Upper lobe of left lung (tissue), 6 donors: ENCODE measurements at places on chromosomes 4 and X.

DNA sequence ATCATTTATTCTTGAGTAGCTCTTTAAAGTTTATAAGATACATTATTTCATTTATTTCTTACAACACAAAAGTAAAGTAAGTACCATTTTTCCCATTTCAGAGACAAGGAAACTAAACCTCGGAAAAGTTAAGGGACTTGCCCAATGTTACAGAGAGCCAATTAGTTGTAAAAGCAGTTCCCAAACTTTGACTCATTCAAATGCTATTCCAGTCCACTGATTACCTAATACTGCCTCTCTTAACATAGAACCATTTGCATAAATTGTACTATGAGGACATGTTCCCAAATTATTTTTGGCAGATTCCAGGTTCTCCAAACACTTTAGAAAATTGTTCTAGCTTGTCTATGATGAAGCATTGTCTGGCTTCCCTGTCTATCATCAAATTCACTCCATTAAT lies 45.6 kb upstream of the GRIA3 start:
- no peak for DNase-seq

DNA sequence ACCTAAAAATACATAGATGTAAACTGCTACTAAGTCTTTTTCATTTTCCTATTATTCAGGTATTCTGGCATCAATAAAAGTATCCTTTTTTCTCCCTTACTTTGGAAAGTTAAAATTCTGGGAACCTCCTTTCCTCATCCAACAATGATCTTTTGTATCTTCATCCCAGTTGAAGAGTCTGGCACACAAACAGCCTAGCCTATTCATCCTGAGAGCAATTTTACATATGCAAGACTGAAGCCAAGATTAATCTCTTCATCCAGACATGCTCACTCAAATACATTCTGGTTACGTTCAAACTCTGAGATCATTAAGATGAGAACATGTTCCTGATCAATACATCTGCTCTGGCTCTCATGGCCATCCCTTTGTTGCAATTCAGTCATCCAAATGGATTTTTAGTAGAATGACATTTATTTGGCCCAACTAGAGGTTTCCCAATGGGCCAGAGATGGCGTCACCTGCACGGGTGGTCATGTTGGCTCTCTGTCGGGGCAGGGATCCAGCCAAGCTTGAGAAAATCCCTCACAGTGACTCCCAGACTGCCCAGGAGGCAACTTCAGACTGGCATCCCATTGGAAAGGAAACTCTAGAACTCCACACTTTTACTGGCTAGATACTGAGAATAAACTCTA lies 135.3 kb upstream of the VCX2 start:
- no peak for DNase-seq

DNA sequence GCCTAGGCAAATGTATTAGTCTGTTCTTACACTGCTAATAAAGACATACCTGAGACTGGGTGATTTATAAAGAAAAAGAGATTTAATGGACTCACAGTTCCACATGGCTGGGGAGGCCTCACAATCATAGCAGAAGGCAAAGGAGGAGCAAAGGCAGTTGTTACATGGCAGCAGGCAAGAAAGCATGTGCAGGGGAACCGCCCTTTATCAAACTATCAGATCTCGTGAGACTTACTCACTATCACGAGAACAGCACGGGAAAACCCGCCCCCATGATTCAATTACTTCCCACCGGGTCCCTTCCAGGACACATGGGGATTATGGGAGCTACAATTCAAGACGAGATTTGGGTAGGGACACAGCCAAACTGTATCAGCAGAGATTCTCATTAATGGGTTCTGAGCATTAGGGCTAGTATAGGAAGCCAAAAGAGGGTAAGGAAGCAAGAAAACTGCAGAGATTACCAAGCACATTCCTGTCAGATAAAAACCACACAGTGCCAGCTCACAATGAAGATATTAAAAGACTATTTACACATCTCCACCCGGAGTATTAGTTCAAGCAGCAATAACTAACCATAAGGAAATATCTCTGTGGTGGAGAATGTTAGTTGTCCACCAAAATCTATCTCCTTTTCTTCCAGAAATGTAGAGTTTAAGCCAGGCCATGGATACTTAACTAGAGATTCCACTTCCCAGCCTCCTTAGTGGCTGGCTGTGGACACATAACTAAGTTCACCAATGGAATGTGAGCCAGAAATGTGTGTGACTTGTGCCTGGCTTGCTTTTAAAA lies 61.2 kb upstream of the HOPX start:
- DNase-seq = no peak

DNA sequence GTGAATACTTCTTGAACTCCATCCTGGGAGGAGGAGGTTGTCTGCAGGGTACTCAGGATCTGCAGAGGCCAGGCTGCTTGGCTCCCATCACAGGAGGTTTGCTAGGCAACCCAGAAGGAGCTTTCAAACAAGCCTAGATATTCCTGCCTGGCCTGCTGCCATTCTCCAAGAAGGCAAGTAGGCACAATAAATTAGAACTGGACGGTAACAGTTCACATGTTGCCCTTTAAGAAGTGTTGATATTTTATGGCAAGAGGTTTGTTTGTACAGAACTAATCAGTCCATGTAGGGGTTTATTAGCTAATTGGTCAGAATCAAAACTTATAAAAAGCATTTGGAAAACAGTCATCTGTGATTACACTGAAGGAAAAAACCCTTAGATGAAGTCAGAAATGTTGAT lies 39.3 kb downstream of the SYNPO2 start:
- no peak for DNase-seq

GRCh38 chrX:34275699-34276098 lies 143.6 kb upstream of the FAM47A start:
- no peak for DNase-seq

DNA sequence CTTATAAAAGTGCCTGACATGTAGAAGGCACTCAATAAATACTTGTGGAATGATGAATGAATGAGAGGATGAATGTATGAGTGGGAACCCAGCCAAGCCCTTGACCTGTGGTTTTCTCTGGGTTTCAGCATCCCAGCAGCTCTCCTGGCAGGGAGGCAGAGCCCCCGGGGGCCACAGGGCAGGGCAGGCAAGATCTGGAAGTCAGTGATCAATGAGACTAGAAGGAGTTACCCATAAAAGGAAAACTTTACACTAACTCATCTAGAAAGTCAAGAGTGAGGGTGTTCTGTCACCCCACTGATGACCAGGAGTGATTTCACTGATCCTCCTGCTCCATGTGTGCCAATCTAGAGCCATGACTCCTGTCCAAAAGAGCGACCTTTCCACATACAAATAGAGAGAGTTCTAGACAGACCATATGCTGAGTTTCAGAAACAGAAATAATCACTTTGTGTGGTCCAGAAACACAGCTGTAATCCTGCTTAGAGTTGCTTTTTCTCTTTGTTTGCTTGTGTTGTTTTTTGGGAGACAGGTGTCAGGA lies 37.4 kb downstream of the MGARP start:
- DNase-seq = no peak

DNA sequence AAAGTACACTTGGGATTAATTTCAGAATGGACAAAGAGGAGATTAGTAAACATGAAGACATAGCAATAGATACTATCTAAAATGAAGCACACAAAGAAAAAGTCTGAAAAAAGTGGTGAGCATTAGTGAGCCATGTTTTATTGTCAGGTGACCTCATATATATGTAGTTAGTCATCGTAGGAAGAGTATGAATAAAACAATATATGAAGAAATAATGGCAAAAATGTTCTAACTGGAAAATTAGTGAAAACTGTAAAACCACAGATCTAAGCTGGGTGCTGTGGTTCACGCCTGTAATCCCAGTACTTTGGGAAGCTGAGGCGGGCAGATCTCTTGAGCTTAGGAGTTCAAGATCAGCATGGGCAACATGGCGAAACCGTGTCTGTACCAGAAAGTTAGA lies 67.9 kb downstream of the RBPJ start:
- DNase-seq = no peak

DNA sequence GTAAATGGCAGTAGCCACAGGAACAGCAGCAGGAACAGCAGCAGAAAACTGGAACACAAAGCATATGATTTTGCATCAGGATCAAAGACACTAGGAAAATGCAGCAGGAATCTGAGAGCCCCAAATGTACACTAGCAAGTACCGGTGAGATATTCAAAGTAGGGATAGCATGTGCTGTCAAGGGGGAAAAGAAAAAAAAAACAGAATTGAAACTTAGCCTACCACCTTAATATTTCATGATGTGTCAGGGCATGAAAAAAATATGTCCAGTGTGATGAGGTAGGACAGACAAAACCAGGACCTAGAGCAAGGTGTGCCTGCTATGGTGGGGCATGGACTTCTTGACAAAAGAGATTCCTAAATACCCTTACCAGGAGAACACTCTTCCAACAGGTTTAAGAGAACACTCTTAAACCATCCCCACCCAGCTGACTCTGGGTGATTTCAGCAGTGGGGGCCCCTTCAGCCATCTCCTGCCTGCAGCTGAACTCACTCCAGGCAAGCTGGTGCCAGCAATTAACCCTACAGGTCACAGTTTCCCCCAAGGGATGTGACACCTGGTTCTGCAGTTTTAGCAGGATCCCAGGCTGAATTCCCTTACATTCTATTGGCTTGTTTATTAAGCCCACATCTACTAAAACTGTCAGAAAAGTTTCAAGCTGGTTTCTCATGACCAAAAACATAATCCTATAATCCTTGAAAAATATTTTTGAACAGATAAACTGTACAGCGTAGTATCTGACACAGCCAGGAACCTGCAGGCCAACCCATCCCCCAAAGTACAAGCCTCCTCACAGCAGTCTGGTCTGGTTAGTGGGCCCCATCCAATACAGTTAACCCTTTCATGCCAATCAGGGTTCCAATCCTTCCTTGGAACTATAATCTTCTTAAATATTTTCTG lies 62.9 kb upstream of the FMR1 start:
- DNase-seq = no peak

- DNase-seq = no peak
Measured at GRCh38 chrX:617891-618290, 12.7 kb upstream of the SHOX start.

DNA sequence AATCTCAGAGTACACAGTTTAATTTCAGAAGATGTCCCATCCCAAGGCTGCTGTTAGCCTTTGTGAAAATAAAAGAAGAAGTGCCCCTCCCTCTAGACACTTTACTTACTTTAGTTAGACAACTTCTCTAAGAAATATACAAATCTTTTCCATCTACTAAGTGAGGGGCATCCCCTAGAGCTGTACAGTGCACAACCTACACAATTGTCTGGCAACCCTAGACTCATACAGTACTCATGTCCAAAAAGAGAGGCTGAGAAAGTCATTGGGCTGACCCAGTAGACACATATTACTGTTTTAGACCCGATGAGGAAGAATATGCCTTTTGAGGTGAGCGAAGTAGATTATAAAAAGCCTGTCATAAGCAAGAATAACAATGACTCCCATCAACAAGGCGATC lies 297.6 kb downstream of the IDS start:
- no peak for DNase-seq

GRCh38 chr4:112515198-112516065 lies 548 bp downstream of the NEUROG2 start:
- peak; percentile 89 for DNase-seq

DNA sequence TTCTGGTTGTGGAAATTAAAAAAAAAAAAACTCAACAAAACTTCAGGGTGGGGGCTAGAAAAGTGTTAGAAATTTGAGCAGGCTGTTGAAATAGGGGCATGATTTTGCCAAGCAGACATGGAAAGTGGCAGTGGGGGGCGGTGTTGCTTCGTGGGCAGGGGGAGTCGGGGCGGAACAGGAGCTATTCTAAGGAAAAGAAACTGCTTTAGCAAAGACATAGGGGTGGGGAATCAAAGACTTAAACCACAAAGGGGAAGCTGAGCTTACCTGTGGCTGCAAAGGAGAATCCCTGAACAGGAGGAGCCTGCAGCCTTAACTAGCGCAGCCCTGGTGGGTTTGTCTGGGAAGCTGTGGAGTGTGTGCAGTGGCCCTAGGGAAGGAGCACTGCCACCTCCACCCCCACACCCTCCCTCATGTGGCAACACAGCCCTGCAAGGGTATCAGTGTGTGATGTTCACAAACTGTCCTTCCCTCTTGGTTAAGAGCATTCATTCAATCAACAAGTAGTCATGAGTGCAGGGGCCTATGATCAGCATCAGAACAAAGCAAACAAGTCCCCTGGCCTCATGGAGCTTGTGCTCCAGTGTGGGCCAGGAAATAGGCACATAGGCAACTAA lies 20.5 kb downstream of the SEL1L3 start:
- no peak for DNase-seq
